Activated CD8-positive, alpha-beta T cell treated with anti-CD3 and anti-CD28 coated beads, Interleukin-2, amount 10 ng/mL, durations not matched to agents 7 days and 5 days (primary cell): ENCODE measurements at places on chromosomes 11 and 22.

DNA sequence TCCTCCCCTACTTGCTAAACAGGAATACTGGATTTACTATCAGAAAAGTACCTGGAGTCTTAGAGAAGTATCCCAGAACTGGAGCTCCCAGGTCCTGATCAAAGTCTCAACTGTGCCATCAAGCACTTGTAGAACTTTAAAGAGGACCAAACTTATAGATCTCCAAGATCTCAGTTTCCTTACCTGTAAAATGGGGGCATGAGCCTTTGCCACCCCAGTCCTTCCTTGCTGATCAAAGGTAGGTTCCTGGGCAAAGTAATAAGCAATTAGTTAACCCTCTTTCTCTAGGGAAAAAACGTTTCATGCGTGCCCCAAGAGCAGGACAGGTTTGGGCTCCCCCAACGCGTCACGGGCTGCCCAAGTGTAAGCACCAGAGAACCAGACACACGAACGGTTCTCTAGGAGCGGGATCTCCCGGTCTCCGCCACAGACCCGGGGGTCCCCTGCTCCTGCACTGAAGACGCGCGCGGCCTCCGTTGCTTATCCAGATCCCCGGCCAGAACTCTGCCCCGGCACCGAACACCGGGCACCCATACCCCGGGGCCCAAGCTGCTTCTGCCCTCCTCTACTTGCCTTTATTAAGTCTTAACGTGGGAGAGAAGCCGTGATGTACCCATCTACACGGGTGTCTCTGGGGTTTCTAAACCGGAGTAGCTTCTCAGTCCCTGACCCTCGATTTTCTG is 505 bp downstream of the ZNF214 start:
- H3K27ac ChIP-seq = no peak overlapping the region
- H3K4me1 ChIP-seq = peaks cover 3% of the 10 kb centered on the region
- H3K4me3 ChIP-seq = peak overlapping the region; percentile 15

DNA sequence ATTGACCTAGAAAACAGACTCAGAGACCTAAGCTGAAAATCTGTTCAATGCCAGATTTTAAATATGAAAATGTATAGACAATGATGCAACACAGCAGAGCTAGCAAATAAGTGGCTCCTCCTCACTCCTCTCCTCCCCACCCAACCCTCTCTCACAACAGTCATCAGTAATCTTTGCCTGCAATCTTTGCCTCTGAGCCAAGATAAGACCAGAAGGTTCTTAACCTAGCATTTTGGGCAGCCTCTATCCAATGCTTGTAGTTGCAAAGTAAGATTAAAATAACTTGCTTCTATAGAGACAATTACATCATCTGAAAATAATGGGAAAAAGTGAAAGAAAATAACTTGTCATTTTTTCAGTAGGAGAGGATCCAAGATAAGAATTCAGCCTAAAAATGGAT is 117.3 kb downstream of the PARVA start:
- no peaks in the 10 kb centered on the region for H3K4me1 ChIP-seq
- no peak for DNase-seq
- no peak overlapping the region for H3K4me3 ChIP-seq
- H3K27me3 ChIP-seq = peaks cover 8% of the 10 kb centered on the region
- no peak overlapping the region for H3K27ac ChIP-seq
- H3K36me3 ChIP-seq = no peaks in the 10 kb centered on the region

GRCh38 chr11:69130654-69131053 is 25.1 kb upstream of the SMIM38 start:
- H3K4me1 ChIP-seq = peaks cover 5% of the 10 kb centered on the region
- H3K27ac ChIP-seq = no peak overlapping the region
- peaks cover 3% of the 10 kb centered on the region for H3K27me3 ChIP-seq
- no peak for DNase-seq
- H3K4me3 ChIP-seq = no peak overlapping the region
- no peaks in the 10 kb centered on the region for H3K36me3 ChIP-seq

DNA sequence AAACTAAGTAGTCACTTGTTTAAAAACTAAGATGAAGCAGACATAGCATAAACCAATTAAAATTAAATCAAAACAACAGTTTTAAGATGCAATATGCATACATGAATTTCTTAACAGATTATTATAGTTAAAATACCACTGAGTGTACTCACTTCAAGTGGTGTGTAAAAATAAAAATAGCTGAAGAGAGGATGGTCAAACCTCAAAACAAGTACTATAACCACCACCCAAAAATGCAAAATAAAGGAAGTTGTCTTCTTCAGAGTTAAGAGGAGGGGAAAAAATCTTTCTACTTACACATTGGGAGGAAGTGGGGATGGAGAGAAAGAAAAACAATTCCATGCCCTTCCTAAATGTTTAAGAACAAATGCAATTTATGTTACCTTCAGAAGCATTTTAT is 31.9 kb downstream of the RRAS2 start:
- peak overlapping the region; percentile 51 for H3K4me3 ChIP-seq
- peaks cover 68% of the 10 kb centered on the region for H3K4me1 ChIP-seq
- no peak for DNase-seq
- peaks cover 41% of the 10 kb centered on the region for H3K36me3 ChIP-seq
- no peaks in the 10 kb centered on the region for H3K27me3 ChIP-seq

DNA sequence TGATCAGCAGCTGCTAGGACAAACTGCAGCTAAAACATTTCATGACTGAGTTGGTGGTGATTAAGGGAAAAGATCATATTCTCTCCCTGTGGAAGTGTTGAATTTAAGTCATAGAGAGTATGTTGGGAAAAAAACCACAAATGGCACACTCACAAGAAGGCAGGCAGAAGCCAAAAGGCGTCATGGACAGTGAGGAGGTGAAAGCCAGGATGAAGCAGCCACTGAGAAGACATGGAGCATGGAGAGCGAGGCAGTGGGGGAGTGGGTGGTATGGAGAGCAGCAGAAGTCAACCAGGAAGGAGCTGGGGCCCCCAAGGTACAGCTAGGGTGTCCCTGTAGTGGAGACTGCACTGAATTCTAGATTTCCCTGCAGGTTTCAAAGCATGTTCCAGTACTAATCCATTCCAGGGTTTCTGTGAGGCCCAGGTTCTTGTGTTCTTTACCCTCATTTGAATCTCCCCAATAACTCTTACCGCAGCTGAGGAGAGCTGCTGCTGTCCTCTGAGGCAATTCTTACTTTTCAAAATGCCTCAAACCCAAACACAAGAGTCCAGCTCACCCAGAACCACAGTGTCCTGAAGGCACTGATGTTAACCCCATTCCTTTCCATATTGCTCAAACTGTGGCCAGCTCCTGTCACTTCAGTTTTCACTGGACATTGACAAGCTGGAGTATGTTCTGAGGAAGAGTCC is 191.8 kb upstream of the E2F8 start:
- H3K36me3 ChIP-seq = no peaks in the 10 kb centered on the region
- no peaks in the 10 kb centered on the region for H3K4me1 ChIP-seq
- no peak for DNase-seq

DNA sequence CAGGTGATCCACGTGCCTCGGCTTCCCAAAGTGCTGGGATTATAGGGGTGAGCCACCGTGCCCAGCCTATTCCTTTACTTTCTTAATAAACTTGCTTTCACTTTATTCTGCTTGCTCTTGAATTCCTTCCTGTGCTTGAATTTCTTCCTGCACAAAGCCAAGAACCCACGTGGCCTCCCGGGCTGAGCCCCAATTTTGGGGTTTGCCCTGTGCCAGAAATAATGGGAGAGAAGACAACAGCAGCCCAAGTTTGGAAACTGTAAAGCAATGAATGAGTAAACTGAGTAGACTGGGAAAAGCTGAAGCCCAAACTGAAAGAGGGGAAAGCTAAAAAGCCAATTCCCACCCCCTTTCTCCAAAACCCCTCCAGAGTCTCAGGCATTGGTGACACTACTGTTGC is 136.4 kb downstream of the NECTIN1 start:
- no peak overlapping the region for H3K27ac ChIP-seq
- H3K27me3 ChIP-seq = peaks cover 16% of the 10 kb centered on the region
- no peaks in the 10 kb centered on the region for H3K36me3 ChIP-seq
- no peak overlapping the region for H3K4me3 ChIP-seq

- no peak overlapping the region for H3K4me3 ChIP-seq
- H3K36me3 ChIP-seq = no peaks in the 10 kb centered on the region
- H3K27ac ChIP-seq = no peak overlapping the region
- no peaks in the 10 kb centered on the region for H3K4me1 ChIP-seq
- peaks cover 8% of the 10 kb centered on the region for H3K27me3 ChIP-seq
These were observed 7.8 kb downstream of the EMID1 start for GRCh38 chr22:29213493-29213892.

- no peak for DNase-seq
- H3K27me3 ChIP-seq = no peaks in the 10 kb centered on the region
- no peak overlapping the region for H3K4me3 ChIP-seq
- H3K27ac ChIP-seq = no peak overlapping the region
- H3K4me1 ChIP-seq = peaks cover 12% of the 10 kb centered on the region
These were observed 18.2 kb upstream of the ANKK1 start for GRCh38 chr11:113369411-113369810.

DNA sequence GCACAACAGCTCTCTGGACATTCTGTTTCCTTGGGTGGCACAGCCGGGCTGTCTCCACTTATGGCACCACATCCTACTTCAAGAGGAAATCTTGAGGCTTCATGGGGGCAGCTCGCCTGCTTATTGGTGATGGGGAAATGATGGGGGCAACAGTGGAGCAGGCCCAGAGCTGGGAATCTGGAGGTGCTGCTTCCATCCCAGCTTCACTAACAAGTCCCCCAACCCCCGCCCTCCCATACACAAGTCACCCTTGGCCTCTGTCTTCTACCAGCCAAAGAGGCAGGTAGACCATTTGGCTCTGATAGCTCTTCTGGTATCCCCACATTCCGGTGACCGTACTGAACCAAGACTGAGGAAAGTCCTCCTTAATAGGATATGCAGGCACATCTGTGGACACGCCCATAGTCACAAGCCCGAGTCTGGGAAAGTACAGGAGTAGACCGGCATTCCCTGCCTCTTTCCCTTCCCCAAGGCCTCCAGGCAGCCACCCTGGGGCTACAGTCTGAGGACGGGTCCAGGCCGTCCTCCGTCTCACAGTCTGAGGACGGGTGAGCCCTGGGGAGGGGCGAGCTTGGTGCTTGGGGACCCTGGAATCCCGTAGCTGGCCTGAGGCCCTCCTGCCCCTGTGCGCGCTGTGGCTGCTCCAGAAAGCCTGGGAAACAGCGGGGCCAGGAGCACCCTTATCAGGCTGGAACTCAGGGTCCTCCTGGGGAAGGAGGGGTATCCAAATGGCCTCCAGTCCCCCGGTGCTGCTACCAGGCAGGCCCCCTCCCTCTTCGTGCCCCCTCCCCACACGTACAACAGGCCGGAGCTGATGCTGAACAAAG is 145.6 kb downstream of the FEZ1 start:
- H3K4me3 ChIP-seq = no peak overlapping the region
- H3K36me3 ChIP-seq = no peaks in the 10 kb centered on the region
- peaks cover 6% of the 10 kb centered on the region for H3K27me3 ChIP-seq
- no peak overlapping the region for H3K27ac ChIP-seq
- no peaks in the 10 kb centered on the region for H3K4me1 ChIP-seq
- no peak for DNase-seq

- H3K27me3 ChIP-seq = no peaks in the 10 kb centered on the region
- H3K36me3 ChIP-seq = peaks cover 38% of the 10 kb centered on the region
- peak; percentile 82 for DNase-seq
- H3K27ac ChIP-seq = peak overlapping the region; percentile 66
- peaks cover 30% of the 10 kb centered on the region for H3K4me1 ChIP-seq
- no peak overlapping the region for H3K4me3 ChIP-seq
These were observed 24.8 kb downstream of the APOL1 start for GRCh38 chr22:36277482-36278291.

DNA sequence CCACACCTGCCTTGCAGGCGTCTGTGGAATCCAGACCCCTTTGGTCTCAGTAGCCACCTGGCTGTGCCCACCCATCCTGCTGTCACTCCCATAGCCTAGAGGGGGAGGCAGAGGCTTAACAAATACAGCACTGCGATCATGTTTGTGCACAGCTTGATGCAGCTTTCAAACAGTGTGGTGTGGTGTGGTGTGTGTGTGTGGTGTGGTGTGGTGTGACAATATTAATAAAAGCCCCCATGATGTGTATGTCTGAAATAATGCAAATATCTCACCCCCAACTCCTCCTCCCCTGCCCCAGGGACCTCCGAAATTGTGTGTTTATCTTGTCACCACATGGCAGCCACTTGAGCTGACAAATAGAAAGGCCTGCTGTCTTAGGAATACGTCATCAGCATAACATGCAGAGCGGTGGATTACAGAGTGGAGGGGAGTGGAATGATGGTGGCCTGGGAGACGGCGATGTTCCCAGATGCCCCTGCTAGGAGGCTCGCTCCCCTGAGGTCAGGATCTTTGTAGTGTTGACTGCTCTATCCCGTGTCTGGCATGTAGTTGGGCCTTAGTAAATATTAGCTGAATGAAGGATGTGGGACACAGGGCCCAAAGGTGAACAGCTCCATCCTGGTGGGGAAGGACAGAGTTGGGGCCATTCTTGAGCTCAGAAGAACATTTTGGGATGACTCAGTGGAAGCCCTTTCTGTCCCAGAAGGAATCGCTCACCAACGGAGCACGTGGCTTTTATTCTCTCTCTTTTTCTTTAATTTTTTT is 2.8 kb downstream of the PDXP start:
- H3K4me3 ChIP-seq = peak overlapping the region; percentile 28
- H3K36me3 ChIP-seq = peaks cover 24% of the 10 kb centered on the region
- H3K4me1 ChIP-seq = peaks cover 43% of the 10 kb centered on the region
- no peaks in the 10 kb centered on the region for H3K27me3 ChIP-seq
- DNase-seq = peak; percentile 57

GRCh38 chr22:43400449-43400848 is 11.4 kb upstream of the MPPED1 start:
- DNase-seq = no peak
- H3K27ac ChIP-seq = no peak overlapping the region
- no peaks in the 10 kb centered on the region for H3K4me1 ChIP-seq
- H3K36me3 ChIP-seq = no peaks in the 10 kb centered on the region

GRCh38 chr11:103257360-103257759 is 148.1 kb downstream of the DYNC2H1 start:
- H3K36me3 ChIP-seq = no peaks in the 10 kb centered on the region
- no peak for DNase-seq
- no peaks in the 10 kb centered on the region for H3K4me1 ChIP-seq

GRCh38 chr22:20173772-20174171 is 22.9 kb upstream of the CCDC188 start:
- no peak for DNase-seq
- H3K36me3 ChIP-seq = no peaks in the 10 kb centered on the region
- no peaks in the 10 kb centered on the region for H3K27me3 ChIP-seq
- no peaks in the 10 kb centered on the region for H3K4me1 ChIP-seq

DNA sequence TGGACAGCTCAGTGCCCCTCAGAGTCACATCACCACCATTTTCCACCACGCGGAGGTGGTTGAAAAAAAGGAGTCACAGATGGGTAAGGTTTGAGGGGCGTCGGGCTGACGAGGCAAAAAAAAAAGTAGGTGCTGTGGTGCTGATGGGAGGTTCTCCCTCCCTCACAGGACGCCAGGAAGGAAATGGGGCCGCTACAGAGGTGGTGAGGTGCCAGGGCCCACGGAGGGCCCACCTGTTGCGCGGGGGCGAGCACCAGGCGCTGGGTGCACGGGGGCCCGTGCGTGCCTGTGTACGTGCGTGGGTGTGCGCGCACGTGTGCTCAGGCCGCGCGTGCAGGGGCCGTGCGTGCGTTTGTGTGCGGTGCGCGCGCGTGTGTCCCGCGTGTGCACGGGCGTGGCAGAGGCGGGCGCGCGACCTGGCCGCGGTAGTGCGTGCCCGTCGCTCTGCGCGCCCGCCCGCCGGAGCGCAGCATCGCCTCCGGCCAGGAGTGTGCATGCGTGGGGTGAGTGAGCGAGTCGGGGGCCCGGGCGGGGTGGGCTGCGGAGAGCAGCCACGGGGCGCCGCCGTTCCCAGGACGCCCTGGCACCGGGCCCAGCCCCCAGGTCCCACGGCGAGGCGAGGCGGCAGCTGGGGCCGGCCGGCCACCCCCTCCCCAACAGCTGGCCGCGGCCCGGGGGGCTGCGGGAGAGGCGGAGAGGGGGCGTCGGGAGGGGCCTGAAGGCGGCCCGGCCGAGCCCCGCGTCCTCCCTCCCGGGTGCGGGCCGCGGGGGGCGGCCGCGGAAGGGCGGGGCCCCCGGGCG is 2.8 kb downstream of the PDGFB start:
- peak overlapping the region; percentile 29 for H3K4me3 ChIP-seq
- DNase-seq = no peak
- peak overlapping the region; percentile 5 for H3K27ac ChIP-seq
- peaks cover 61% of the 10 kb centered on the region for H3K27me3 ChIP-seq
- no peaks in the 10 kb centered on the region for H3K36me3 ChIP-seq
